ENCODE measurements at places on chromosomes 13 and 19.

- DNase-seq = no peak
These were observed 163.4 kb downstream of the FOXO1 start for GRCh38 chr13:40503011-40503410.

GRCh38 chr13:80339912-80340650, 845 bp downstream of the SPRY2 start:
- DNase-seq = peak; percentile 8

GRCh38 chr13:113647351-113648215, 10.4 kb downstream of the ATP4B start:
- no peak for DNase-seq

DNA sequence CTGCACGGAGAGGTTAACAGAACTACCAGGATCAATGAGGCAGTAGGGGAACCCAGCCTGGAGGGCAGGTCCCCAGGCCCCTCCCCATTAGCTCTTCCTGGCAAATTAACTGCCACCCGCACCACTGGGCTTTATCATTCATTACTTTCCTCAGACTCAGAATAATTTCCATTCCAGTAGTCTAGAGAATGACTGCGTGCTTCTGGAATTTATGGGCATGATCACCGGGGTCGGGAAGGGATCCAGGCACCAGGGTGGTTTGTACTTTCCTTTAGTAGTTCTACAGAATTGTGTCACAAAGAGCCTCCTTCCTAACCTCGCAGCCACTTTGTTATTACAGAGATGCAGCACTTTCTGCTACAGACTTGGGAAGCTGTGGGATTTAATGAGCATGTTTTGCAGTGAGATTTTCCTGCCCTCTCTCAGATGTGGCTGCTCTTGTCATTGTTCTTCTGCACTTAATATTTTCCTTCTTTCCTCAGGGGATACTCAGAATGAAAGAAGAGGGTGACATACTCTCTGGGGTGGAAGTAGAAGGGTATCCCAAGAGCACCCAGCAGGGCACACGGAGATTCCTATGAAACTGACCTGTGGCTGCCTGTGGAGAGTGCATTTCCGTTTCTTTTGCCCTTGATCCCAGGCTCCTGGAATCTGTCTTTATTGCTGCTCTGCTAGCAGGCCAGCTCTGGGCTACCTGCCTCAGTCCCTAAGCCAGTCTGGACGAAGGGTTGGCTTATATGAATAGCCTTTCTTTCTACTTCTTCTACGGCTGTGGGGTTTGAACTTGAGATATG, 285.0 kb upstream of the SLC10A2 start:
- no peak for DNase-seq

DNA sequence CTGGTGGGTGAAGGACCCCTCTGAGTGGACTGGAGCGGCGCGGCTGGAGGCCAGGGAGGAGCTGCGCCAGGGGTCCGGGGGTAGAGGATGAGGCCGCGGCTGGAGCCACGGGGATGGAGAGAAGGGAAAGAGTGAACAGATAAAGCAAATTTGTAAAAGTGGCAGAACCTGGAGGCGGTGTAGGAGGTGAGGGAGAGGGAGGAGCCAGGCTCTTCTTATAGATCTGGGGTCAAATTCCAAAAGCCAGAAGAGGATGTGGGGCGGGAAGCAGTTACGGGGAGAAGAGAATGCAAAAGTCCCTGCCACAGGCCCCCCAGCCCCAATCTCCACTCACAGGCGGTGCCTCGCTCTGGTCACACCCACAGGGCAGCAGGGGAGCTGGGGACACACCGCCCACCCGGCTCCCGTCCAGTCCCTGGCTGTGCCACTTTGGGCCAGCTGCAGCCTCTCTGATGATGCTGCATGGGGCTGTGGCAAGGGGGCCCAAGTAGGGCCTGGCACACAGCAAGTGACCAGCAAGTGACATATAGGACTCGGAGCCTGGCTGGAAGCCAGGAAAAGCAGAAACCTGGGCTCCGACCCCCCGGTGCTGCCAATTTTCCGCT, 11.1 kb downstream of the LRRC4B start:
- no peak for DNase-seq

DNA sequence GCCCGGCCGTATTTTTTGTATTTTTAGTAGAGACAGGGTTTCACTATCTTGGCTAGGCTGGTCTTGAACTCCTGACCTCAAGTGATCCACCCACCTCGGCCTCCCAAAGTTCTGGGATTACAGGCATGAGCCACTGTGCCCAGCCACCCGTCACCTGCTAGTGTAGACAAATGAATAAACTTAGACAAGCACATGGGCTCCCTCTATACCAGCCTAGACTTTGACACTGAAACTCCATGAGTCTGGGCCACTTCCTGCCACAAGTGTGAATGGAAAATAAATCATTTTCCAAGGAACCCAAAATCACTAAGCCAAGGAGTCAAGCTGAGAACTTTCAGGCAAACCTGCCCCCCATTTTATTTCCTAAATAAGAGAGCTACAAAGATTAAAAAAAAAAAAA, 27.0 kb upstream of the TPT1 start:
- no peak for DNase-seq

- DNase-seq = no peak
These were observed 712 bp upstream of the RINL start for GRCh38 chr19:38878575-38879399.

GRCh38 chr13:41470196-41470595, 12.8 kb downstream of the RGCC start:
- no peak for DNase-seq

DNA sequence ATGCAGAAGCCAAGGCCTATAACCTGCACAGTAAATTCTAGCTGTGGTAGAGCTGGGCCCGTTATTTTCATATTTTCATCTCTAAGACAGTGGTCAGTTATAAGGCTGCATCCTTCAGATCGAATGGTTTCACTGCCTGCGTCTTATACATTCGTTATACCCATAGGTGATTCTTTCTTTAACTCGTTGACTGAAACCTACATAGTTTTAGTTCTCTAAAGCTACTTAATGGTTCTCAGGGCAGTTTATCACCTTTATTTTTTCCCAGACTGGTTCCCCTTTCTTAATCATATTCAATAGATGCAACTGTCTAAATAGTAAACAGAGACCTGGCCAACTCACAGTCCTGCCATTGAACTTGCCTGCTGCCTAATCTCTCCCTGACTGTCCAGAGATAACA, 615.3 kb upstream of the SLITRK1 start:
- no peak for DNase-seq

DNA sequence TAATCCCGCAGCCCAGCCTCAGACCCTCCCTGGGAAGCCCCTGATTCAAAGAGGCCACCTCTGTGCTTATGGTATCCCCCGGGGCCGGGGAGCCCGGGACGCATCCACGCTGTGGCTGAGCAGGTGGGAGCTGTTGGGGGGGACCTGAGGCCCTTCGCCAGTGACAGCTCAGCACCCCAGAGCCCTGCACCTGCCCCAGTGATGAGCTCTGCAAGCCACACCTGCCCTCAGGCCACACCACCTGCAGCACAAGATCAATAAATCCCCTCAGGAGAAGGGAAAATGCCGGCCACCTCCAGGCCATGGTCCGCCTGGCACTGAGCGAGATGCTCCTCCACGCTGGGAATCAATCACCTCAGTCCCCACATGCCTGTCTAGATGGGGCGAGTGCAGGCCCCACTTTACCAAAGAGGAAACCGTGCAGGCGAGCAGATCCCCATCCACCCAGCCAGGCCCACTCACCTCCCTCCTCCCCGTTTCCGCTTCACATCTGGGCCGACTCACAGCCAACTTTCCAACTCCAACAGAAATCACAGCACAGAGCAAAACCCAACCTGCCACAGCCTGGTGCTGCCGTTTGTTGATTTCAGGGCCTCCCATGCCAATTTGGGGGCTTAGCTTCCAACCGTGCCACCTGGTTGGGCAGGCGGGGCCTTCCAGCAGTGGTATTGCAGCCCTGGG, 12.8 kb downstream of the MOB3A start:
- peak; percentile 50 for DNase-seq

DNA sequence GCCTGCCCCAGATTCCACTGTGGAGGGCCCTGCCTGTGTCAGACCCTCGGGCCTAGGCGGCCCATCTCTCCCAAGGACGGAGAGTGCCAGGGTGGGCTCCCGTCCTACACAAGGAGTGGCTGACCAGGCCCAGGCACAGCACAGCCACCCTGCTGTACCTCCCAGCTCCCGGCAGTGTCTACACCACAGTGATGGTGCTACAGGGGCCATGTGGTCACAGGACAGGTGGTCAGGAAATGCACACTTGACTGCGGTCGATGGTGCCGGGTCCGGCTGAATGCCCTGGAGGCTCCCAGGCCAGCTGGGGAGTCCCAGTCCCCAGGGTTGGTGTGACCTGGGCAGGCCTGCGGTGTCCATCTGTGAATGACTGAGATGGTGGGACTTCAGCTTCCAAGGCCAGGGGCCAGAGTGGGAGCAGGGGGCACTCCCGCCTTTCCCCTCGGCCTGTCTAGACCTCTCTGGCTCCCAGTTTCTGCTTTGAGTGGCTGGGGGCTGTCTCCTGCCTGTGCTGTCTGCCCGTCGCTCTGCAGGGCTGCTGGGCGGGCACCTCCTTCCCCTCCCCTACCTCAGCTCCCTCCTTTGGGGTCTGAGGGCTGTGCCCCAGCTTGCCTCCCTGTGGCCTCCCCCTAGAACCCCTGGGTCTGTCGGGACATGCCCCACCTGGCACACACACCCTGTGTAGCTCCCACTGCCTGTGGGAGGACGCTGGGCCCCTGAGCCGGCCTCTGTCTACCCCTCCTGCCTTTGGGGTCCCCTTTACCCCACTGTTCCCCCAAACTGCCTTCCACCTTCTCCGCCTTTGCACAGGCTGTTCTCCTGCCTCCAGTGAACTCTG, 12.5 kb downstream of the DDA1 start:
- DNase-seq = no peak

DNA sequence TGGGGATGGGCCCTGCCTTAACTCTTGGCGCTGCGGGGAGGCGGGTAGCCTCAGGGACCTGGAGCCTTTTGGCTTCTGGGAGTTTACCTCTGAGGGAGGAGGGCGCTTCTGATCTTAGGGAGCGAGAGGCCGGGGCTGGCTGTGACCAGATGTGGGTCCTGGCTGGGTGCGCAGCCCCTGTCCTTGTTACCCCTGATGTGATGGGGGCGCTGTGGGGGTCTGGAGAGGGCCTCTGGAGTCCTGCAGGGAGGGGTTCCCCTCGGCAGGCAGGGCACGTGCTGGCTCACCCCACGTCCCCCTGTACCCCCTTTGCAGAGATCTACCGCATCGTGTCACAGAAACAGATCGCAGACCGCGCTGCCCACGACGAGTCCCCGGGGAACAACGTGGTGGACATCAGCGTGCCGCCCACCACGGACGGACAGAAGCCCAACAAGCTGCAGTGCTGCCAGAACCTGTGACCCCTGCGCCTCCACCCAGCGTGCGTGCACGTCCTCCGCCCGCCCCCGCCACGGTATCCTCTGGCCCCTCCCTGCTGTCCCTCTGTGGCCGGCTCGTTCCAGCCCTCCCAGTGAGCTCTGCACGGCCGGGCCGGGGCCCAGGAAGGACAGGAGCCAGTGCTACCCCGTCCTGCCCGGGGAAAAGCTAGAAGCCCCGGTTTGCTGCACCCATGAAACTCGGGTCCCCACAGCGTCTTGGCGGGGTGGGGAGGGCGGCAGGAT, 9.8 kb upstream of the MARCHF2 start:
- no peak for DNase-seq

DNA sequence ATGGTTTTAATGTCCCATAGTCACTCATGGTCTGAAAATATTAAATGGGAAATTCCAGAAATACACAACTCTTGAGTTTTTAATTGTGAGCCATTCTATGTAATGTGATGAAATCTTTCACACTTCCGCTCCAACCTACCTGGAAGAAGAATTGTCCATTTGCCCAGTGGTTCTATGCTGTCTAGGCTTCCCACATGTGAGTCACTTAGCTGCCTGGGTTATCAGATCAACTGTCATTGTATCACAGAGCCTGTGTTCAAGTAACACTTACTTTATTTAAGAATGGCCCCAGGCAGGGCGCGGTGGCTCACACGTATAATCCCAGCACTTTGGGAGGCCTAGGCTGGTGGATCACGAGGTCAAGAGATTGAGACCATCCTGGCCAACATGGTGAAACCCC, 1450.5 kb downstream of the EFNB2 start:
- DNase-seq = no peak

DNA sequence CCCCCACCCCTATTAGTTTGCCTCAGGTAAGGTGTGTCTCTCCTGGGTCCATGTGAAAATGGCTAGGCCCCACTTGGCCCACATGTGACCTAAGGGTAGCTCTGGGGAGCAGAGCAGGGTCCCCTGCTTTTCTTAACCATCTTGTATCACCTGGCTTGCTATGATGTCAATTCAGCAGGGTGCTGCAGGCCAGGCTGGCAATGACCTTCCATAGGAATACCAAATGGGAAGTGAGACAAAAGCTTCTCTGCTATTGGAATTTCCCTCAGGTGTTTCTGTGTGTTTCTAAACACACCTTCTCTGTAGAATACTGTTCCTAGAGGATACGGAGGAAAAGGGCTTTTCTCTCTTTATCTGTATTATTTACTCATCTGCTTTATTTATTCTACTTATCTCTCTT, 35.7 kb upstream of the DACH1 start:
- DNase-seq = no peak

GRCh38 chr19:41341669-41342490, 11.8 kb downstream of the TGFB1 start:
- no peak for DNase-seq

GRCh38 chr19:55080121-55080967, 4.7 kb downstream of the EPS8L1 start:
- no peak for DNase-seq

All from stimulated activated CD8-positive, alpha-beta memory T cell treated with anti-CD3 and anti-CD28 coated beads, Interleukin-12 subunit alpha, Interleukin-12 subunit beta, amount 100 ng/mL, for 4 hours (primary cell).